CD4-positive, alpha-beta T cell treated with Interferon gamma for 1 hour (primary cell): ENCODE measurements at places on chromosomes 11 and 22.
A peak's percentile ranks its signal among the peaks of the same experiment; 100 is the strongest.

DNA sequence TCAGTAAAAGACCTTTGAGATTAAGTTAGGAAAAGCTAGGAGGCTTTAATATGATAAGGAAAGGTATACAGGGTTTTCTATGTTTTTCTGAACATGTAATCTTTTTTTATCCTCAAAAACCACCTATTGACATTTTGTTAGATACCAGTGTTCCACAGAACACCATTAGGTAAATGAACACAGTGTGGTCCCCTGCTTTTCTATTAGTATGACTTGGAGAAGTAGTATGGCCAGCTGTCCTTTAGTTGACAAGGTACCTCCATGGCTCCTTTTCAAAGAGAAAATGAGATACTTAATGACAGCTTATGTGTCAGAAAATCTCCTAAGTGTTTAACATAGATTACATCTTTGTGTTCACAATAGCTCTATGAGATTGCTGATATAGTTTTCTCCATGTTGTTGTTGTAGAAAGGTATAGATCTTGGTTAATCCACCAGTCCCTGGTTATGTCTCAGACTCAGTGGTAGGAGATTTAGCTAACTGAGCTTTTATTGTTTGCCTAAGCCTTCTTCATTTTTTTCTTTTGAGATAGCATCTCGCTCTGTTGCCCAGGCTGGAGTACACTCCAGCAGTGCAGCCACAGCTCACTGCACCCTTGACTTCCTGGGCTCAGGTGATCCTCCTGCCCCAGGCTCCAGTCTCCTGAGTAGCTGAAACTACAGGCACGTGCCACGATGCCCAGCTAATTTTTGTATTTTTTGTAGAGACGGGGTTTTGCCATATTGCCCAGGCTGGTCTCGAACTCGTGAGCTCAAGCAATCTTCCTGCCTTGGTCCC lies 46.0 kb downstream of the STIM1 start:
- DNase-seq, result no peak

- no peak for DNase-seq
These were observed 13.8 kb upstream of the TEF start for GRCh38 chr22:41367680-41368542.

- no peak for DNase-seq
These were observed 60.2 kb downstream of the MICAL3 start for GRCh38 chr22:17964156-17964555.

GRCh38 chr11:9302448-9302847 lies 11.9 kb downstream of the TMEM41B start:
- DNase-seq, result no peak

- DNase-seq, result no peak
These were observed 104.4 kb downstream of the MICAL2 start for GRCh38 chr11:12214751-12215150.

GRCh38 chr11:46006418-46007070 lies 84.1 kb downstream of the LARGE2 start:
- DNase-seq, result peak; percentile 2

DNA sequence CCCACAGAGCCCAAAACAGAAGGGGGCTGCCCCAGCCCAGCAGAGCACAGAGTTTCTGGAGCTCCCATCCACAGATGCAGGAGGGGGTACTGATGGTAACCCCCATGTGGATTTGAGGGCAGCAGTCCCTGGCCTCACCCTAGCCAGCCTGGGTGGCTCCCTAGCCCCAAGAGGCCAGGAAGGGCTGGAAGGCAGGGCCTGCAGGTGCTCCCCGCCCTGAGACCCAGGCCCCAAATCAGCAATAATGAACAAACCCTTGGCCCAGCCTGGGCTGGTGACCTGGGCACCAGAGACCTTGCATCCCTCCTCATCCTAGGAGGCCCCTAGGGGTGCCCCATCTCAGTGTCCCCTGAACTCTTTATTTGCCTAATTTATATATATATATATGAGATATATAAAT lies 61.6 kb downstream of the MORC2 start:
- no peak for DNase-seq

- DNase-seq, result no peak
These were observed 308.9 kb downstream of the MN1 start for GRCh38 chr22:27492566-27493201.

GRCh38 chr22:46881373-46882118 lies 119.1 kb downstream of the TBC1D22A start:
- DNase-seq, result no peak

GRCh38 chr22:38172832-38173640 lies 8.6 kb downstream of the PLA2G6 start:
- DNase-seq, result peak; percentile 73

DNA sequence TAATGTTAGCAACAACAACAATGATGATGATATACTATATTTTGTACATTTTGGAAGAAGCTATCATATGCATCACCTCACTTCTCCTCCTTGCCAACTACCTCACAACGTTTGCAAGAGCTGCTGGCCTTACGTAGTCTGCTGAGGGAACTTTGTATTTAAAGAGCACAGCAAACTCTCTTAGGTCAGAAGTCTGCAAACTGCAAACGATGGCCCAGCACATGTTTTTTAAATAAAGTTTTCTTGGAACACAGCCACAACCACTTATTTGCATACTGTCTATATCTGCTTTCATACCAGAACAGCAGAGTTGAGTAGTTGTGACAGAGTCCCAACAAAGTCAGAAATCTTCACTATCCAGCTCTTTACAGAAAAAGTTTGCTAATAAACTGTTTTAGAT lies 261.7 kb downstream of the TENM4 start:
- no peak for DNase-seq

DNA sequence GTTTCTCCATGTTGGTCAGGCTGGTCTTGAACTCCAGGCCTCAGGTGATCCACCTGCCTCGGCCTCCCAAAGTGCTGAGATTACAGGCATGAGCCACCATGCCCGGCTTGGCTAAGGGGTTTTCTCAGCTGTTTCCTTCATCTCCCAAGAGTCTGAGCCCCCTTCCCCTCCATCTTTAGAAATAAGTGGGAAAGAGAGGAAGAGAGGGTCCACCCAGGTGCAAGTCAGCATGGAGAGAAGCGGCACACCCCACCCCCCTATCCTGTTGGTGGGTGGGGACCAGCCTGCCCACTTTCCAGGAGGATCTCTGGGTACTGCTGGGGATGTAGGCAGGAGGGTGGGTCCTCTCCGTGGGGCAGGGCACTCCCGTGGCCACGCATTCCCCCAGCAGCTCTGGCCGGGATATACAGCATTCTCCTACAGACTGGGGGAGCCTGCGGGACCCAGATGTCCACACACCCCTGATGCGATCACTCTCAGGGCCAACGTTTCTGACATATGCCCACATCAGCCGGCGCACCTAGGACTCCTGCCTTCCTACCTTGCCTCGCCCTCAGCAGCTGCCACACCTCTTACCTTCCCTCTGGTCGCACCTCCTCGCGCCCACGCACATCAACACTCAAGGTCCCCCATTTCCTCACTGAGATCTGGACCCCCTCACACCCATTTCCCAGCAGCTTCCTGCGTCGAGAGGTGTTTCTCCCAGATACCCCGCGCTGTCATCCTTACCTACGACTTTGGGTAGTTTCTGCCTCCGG lies 8.9 kb downstream of the SCARF2 start:
- no peak for DNase-seq

- DNase-seq, result no peak
These were observed 8.7 kb upstream of the SMIM35 start for GRCh38 chr11:118095493-118095892.

- no peak for DNase-seq
These were observed 962.1 kb downstream of the NTM start for GRCh38 chr11:132332521-132332920.

- DNase-seq, result no peak
These were observed 3.3 kb upstream of the JAML start for GRCh38 chr11:118227865-118228785.

DNA sequence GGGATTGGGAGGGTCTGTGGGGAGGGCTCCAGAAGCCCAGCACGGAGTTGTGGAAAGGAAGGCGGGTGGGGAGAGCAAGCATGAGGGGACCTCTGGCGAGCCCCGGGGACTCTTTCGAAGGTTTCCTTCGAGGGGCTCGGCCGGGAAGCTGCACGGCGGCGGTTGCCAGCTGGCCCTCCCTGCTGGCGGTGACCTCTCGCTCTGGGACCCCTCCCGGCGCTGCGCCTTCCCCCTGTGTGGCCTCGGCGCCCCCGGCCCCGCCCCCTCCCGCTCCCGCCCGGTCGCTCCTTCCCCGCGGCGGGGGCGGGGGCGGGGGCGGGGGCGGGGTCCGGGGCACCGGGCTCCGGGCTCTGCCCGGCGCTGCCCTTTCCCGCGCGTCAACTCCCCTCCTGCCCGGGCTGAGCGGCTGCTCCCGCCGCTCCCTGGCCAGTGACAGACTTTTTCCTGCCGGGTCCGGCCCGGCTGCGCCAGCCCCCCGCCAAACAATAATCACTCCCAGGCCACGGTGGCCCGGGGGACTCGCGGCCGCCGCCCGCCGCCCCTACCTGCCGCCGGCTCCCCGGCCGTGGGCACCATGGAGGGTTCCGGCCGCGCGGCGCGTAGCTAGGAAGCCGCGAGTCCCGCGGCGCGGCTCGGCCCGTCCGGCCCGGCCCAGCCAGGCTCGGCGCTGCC lies 941 bp downstream of the CLCF1 start:
- no peak for DNase-seq

DNA sequence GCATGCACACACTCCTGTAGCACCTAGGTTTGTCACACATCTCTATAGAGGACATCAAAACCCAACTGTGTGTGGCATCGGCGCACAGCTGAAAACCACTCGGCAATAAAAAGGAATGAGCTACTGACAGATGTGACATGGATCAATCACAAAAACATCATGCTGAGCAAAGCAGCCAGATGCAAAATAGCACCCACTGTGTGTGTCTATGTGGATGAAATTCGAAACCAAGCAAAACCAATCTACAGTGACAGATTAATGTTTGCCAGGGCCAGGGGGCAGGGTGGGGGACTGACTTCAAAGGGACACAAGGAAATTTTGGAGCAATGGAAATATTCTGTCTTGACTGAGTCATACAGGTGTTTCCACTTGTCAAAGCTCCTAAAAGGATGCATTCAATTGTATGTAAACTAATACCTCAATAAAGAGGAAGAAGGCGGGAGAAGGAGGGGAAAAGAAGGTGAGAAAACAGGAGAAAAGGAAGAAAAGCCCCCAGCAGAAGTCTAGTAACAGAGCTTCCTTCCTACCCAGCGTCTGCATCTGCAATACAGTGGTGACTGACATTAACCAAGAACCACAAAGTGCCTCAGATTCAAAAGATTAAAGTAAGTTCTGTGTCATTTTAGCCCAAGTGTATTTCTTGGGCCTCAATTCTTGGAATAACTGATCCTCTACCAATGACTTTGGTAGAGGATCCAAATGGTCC lies 49.8 kb downstream of the PACSIN2 start:
- DNase-seq, result no peak

DNA sequence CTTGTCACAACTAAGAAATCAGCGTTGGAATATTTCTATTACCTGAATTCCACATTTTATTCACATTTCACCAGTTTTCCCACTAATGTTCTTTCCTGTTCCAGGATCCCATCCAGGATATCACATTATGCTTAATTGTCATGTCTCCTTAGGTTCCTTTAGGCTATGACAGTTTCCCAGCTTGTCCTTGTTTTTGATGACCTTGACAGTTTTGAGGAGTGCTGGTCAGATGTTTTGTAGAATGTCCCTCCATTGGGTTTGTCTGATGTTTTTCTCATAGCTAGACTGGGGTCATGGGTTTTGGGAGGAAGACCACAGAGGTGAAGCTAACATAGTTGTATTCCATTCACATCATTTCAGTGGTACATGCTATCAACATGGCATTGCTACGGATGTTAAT lies 80.8 kb upstream of the HEPHL1 start:
- DNase-seq, result no peak

GRCh38 chr11:104665641-104666040 lies 232.6 kb downstream of the CASP12 start:
- DNase-seq, result no peak

- DNase-seq, result peak; percentile 91
These were observed 1.6 kb downstream of the RAC2 start for GRCh38 chr22:37242395-37242918.

DNA sequence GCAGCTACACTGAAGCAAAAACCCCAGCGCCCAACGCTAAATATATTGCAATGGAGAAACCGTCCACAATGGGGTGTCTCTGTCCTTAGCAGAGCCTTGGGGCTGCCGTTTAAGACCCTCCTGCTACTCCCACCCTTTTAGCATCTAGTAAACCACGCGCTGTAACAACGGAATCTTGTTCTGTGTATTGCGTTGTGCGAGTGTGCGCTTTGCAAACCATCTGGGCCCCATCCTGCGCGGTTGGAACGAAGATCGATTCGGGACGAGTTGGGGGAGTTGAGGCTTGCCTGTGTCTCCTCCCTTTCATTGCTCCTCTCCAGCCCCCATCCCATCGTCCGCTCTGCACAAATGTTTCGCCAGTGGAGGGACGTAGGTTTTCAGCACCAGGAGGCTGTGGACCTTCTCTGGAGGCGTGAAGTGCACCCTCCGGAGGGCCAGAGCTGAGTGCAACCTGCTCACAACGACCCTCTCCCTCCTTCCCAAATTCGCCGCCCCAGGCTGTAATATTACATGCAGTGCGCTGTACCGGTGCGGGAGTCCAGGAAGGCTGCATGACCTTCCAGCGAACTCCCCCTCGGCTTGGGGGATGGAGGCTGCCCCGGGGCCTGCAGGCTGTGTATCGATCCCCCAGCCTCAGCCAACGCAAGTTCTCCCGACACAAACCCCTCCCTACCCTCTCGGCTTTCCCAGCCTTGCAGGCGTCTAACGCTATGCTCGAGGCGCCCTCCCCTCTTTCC lies 1.6 kb upstream of the KMT2A start:
- DNase-seq, result peak; percentile 19

GRCh38 chr11:6621711-6622211 lies 2.5 kb upstream of the TPP1 start:
- DNase-seq, result no peak

DNA sequence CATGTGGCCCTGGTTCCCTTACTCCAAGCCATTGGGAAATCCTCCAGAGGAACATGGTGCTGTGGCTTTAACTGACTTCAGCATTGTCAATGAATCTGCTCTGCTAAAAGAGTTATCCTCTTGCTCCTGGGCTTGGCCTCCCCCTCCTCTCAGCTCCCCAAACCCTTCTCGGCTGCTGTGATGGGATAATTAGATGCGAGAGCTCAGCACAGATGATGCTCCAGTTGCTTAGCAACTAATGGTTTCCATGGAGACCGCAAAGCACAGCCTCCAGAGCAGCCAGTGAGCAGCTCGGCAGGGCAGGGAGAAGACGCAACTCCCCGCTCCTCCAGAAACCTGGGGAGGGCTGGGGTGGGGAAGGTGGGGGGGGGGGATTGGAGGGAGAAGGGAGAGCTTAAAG lies 2.8 kb upstream of the UPK2 start:
- no peak for DNase-seq

- DNase-seq, result no peak
These were observed 6.8 kb upstream of the MICAL2 start for GRCh38 chr11:12103411-12104225.

- no peak for DNase-seq
These were observed 30.6 kb downstream of the SDHAF2 start for GRCh38 chr11:61460474-61460881.

- no peak for DNase-seq
These were observed 24.3 kb upstream of the OR8D2 start for GRCh38 chr11:124344346-124344745.

DNA sequence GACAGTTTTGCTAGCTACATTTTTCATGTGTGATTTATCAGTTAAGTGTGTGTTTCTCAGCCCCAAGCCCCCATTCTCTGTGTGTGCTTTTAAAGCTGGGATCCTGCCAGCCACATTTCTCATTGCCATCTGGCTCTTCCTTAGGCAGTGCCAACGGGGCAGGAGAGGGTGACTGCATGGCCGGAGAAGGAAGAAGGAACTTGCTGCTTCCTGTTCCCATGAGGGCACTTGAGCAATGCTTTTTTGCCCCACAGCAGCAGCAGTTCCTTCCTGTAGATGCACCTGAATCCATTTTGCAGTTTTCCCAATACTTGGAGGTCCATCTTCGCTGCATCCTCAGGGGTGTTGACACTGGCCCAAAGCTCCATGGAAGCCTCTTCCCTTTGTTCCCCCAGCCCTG lies 37.5 kb downstream of the TNRC6B start:
- DNase-seq, result no peak
